ENCODE measurements at places on chromosomes 2 and 18.

- no peak for DNase-seq
Observed at GRCh38 chr2:209426432-209426831, 2.6 kb downstream of the MAP2 start.

DNA sequence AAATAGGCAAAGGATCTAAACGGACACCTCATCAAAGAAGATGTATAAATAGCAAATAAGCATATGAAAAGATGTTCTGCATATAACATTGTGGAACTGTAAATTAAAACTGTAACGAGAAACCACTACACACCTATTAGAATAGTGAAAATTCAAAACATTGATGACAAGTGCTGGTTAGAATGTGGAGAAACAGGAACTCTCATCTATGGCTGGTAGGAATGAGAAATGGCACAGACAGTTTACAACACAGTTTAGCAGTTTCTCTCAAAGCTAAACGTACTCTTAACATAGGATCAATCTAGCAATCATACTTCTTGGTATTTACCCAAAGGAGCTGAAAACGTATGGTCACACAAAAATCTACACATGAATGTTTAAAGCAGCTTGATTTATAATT, 126.2 kb downstream of the TRIB2 start:
- DNase-seq, result no peak

- no peak for DNase-seq
Observed at GRCh38 chr2:10439185-10439879, 8.8 kb downstream of the ODC1 start.

GRCh38 chr2:240813231-240813921, 6.6 kb downstream of the KIF1A start:
- no peak for DNase-seq

GRCh38 chr2:7242189-7242867, 325.1 kb downstream of the RNF144A start:
- no peak for DNase-seq

All from stimulated activated CD8-positive, alpha-beta memory T cell treated with anti-CD3 and anti-CD28 coated beads, Interleukin-15, amount 100 ng/mL, for 48 hours (primary cell).